H4 (cell line): ENCODE measurements at places on chromosomes 2 and 18. TPM values are rescaled to one million over a fixed set of nuclear protein-coding genes. Genes with fewer than 3 reads are reported as not detected.

- peak; percentile 77 for DNase-seq
These were observed 107.0 kb downstream of the BCL2L11 start for GRCh38 chr2:111227716-111228141.

DNA sequence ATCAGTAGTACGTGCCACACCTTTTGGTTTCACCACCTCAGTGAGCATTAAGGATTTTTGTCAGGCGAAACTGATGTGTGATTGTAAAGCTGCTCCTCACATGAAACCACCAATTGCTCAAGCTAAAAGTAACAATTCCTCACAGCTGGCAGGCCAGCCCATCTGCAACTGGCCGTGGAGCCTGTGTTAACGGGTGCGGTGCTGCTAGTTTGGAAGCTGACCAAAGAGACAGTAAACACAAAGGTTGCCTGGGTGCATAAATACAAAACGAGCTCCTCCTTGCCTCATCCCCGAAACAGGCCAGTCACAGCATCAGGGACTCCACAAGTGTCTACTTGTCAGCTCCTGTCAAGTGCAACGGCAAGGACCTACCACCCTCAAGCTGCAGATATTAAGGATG lies 32.0 kb downstream of the LGALSL start:
- no peak for DNase-seq

GRCh38 chr2:162295009-162295408 lies 23.5 kb downstream of the IFIH1 start:
- DNase-seq, result no peak

DNA sequence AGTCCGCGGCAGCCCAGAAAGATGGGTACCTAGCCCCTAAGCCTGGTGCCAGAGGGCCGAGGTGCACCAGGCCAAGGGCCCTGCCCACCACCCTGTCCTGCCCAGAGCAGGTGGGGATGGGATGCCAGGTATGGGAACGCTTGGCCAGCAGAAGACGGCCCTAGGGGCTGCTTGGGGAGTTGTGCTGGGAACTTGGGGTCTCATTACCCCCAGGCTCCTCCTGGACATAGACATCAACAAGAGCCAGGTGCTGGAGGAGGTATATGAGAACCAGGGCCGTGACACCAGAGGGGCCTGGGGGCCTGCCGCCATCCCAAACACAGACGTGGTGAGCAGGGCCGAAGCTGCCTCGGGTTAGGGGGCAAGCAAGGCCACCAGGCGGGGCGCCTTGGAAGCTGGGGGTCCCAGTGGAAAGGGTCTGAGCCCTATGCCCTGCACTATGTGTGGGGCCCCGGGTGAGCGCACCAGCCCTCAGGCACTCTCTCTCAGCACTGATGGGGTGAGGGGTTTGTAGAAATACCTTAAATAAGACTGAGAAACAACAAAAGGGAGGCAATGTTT lies 46.9 kb downstream of the FER1L5 start:
- DNase-seq, result no peak

- DNase-seq, result no peak
These were observed 35.4 kb upstream of the EMILIN2 start for GRCh38 chr18:2811416-2811815.

DNA sequence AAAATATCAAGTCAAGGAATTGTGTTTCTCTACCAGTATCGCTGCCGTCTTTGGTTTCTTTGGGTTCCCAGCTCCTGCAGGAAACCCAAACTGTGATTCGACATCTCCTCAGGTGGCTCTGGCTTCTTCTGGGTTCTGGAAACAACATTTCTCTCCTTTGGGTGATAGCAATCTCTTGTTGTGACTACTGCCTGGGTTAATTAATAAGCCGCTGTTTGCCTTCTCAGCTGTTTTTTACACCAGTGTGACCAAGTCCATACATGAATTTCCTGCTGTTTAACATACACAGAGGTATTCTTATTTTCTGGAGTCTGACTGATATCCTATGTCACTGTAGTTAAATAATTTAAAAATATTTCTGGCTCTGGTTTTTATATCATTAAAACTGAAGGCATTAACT lies 112.5 kb upstream of the DCC start:
- no peak for DNase-seq

GRCh38 chr2:33106115-33106514 lies 159.4 kb downstream of the LTBP1 start:
- no peak for DNase-seq

- DNase-seq, result no peak
These were observed 777.5 kb upstream of the ID2 start for GRCh38 chr2:7904319-7904718.

Gene CNDP1
- not detected in 2 replicates for total RNA-seq

Gene CRYBA2
- not detected in 2 replicates for total RNA-seq

Gene SCN3A
- 1.0 and 1.3 TPM in 2 replicates for total RNA-seq

Gene CXCR4
- total RNA-seq, result 0.06 TPM in 1 of 2 replicates, not detected in the other
